ENCODE measurements at places on chromosomes 3 and 15.

- DNase-seq, result no peak
Observed at GRCh38 chr15:52181938-52182780, 9.0 kb downstream of the GNB5 start.

- no peak for DNase-seq
Observed at GRCh38 chr3:82308755-82309154, 547.3 kb upstream of the GBE1 start.

GRCh38 chr3:66602237-66602636 lies 101.4 kb upstream of the LRIG1 start:
- DNase-seq, result no peak

DNA sequence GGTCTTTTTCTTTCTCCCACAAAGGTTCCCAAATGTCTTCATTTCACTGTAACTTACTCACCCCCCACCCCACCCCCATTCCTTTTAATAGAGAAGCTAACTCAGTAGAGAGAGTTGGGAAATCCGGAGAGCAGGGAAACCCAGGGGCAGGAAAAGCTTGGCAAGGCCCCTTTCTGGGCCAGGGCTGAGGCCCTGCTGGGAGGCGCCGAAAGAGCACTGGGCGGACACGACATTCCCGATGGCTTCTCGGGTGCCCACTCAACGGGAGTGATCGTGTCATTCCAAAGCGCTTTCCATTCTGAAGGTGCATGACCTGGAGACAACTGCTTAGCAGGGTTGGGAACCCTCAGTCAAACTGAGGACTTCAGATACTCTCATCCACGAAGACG lies 1.6 kb upstream of the DALRD3 start:
- no peak for DNase-seq

- DNase-seq, result no peak
Observed at GRCh38 chr3:117367861-117368260, 658.3 kb downstream of the TUSC7 start.

DNA sequence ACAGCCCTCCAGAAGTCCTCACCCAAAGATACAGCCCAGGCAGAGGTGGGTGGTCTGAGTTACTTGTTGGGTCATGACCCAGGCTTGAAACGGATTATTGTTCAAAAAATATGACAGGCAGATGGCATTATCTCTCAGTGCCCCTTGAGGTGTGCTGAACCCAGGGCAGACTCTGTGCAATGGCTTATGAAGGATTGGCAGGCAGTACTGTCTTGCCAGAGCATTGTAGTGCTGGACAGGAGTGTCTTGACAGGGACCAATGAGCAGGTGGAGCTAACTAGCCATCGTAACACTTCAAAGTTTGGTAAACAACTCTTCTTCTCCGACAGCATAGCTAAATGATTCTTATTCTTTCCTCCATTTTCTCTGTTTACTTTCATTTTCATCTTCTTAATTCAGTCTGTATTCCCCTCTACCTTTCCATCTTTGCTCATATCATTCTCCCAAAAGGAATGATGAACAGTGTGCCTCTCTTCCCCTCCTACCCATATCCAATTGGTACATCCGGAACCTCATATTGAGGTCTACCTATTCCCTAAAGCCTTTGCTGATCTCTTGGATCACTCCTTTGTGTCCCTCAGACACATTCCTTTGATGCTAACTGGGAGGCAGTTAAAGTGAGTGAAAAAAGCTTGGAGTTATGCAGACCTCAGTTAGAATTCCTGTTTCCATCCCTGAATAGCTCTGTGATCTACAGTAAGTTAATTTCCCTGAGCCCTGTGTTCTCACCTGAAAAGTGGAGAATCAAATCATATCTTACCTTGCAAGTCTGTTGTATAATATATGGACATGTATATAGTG lies 2.6 kb upstream of the IL20RB start:
- DNase-seq, result no peak

- no peak for DNase-seq
Observed at GRCh38 chr3:30516238-30516637, 90.2 kb upstream of the TGFBR2 start.

- no peak for DNase-seq
Observed at GRCh38 chr3:187743195-187744141, 1.8 kb downstream of the BCL6 start.

DNA sequence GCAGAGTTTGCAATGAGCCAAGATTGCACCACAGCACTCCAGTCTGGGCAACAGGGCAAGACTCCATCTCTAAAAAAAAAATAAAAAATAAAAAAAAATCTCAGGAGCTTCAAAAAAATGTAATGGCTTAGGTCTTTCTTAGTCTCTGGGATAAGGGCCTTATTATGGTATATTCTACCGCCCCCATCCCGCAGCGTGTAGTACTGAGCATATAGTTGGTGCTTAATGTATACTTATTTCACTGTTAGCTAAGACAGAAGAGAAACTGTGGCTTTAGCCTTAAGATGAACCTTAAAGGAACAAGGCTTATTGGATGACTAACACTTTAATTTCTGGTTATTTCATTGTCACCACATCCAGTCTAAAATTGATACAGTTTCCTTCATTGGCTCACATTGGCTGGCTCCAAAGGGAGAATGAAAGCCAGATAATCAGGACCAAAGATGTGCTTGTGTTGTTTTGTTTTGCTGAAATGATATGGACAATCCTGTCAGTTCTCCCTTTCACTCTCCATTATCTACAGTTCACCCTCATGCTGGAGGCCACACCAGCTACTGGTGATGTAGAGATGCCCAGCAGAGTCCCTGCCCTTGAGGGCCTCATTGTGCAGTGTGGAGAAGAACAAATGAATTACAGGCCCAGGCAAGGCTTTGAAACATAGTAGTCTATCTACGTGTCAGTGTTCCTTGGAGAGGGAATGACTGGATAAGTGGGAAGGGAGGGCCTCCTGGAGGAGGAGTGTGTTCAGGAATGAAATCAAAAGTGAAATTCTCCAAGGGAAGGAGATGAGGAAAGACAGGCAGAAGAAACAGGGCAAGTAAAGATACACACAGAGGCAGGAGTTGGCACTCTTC lies 17.4 kb upstream of the RAF1 start:
- no peak for DNase-seq

DNA sequence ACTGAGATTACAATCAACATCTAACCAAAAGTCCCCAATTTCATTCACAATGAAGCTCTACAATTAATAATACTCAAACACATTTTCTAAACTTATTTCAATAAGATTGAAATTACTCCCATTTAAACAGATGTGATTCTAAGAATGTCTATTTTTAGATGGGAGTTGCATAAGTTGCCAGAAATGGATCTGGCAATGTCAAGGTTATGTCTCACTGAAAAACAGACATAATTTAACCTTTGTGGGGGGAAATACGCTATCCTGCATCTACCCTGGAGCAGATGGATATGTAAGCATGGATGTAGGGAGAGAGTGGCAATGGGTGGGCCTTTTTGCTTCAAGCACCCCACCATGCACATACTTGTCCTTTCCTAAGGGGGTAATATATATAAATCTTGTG lies 6.7 kb upstream of the EIF1B start:
- DNase-seq, result no peak

- no peak for DNase-seq
Observed at GRCh38 chr3:102532901-102533300, 98.1 kb downstream of the ZPLD1 start.

DNA sequence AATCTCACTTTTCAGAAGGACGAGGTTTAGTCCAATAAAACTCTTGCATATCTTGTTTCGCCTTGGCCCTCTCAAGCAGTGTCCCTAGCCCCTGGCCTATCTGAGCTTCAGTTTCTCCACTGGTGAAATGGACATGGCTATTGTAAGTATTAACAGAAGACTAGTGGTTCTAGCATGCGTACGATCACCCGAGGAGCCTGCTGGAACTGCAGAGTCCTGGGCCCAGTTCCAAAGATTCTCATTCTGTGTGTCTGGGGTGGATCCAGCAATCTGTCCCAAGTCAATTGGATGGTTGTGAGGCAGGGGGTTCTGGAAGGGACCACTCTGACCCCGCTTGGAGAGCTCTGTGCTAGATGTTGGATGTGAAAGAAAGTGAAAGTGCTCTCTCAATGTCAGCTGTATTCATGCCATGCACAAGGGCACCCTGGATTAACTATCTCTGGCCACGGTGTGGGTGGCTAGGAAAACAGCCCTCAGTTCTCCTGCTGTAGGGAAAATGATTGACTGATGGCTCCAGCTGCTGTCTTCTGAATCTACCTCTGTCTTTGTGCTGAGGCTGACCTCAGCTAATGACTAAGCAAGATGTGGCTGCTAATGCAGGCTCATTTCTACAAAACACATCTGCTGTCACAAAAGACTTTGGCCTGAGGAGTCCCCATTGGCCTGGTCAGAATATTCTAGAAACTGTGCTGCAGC lies 1.9 kb upstream of the PLA1A start:
- no peak for DNase-seq

DNA sequence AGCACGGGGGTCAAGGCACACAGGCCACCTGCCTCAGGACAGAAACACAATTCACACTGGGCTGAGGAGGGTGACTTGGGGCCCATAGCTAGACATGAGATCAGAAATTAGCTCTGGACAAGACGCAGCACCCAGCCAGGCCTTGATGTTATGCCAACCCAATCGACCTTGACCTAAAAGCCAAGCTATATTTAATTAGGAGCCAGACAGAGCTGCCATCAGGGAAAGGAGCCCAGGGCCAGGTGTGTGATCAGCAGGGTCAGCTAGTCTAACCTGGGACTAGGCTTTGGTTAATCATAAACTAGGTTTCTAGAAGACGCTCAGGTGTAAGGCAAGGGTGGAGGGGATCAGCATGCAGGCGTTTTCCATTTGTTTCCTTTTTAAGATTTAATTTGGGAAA lies 23.9 kb upstream of the SLC25A36 start:
- DNase-seq, result no peak

DNA sequence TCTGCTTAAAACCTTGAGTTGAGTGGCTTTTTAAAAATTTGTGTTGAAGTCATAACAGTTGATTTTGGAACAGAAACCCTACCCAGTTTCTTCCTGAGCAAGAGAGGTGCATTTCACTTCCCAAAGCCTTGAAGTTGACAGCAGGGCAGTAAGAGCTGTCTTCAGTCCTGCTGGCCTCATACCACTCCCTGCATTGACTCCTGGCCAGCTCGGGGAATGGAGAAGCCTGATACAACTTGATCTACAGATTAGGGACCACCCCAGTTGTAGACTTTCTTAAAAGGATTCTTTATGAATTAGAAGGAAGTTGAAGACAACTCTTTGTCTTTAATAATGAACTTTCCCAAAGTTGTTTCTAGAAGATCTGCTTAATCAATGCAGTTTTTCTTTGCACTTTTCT lies 90.6 kb upstream of the FLNB start:
- DNase-seq, result no peak

- DNase-seq, result no peak
Observed at GRCh38 chr15:58732625-58733363, 16.7 kb downstream of the ADAM10 start.

GRCh38 chr3:137304313-137305056 lies 346.7 kb downstream of the IL20RB start:
- DNase-seq, result no peak

GRCh38 chr3:65277798-65278197 lies 590.0 kb upstream of the ADAMTS9 start:
- DNase-seq, result no peak

GRCh38 chr3:122745369-122746021 lies 48.1 kb downstream of the HSPBAP1 start:
- DNase-seq, result no peak

GRCh38 chr15:90145259-90145658 lies 43.0 kb upstream of the IDH2 start:
- no peak for DNase-seq

DNA sequence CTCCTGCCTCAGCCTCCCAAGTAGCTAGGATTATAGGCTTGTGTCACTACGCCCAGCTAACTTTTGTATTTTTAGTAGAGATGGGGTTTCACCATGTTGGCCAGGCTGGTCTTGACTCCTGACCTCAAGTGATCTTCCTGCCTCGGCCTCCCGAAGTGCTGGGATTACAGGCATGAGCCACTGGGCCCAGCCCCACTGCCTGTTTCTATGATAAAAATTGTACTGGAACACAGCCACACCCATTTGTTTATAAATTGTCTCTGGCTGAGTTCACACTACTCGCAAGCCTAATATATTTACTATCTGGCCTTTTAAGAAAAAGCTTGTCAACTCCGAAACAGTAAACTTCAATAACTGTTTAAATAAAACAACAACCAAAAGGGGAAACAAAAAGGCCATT lies 309.4 kb upstream of the WNT5A start:
- no peak for DNase-seq

GRCh38 chr3:53264718-53265117 lies 8.9 kb upstream of the TKT start:
- no peak for DNase-seq

DNA sequence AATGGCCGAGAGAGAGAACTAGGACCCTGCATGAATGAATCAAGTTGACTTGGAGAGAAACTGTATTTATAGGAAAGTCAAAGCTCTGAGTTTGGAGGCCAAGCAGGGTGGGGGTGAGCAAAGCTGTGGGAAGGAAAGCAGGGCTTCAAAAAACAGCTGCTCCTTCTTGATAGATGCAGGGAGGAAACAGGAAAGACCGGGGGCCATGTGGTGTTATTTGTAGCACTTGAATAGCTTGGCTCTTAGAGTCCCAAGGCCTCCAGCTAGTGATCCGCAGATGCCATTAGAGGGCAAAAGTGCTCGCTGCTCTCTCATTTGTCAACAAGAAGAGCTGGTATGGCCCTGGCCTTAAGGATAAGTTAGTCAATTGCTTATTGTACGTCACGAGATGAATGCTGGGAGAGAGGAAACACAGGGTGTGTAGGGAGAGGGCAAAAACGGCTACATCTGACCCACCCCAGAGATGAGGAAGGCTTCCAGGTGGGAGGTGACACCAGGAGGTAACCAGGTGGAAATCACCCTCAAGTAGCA lies at the start of gene ALG1L2:
TSS of gene ALG1L2 (plus strand) at position 481 of the 531 bp plus-strand sequence. CDS start 186 bp downstream, outside the sequence.
- DNase-seq, result no peak

DNA sequence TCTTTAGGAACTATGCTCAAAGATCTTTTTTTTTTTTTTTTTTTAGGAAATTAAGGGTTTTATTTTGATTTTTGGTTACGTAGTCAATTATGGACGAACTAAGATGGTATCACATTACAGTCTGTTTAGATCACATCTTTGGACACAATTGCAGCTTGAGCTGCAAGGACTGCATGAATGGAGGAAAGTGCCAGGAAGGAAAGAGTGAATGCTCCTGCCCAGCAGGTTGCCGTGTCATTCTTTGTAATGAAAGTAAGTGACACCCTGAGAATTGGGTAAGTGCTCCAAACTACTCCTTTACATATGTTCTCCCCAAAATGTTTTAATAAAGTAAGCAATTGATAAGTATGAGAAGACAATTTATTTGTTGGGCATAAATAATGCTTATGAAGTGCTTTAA lies 716.5 kb upstream of the GOLIM4 start:
- no peak for DNase-seq

- no peak for DNase-seq
Observed at GRCh38 chr3:5458526-5458925, 271.0 kb downstream of the EDEM1 start.

DNA sequence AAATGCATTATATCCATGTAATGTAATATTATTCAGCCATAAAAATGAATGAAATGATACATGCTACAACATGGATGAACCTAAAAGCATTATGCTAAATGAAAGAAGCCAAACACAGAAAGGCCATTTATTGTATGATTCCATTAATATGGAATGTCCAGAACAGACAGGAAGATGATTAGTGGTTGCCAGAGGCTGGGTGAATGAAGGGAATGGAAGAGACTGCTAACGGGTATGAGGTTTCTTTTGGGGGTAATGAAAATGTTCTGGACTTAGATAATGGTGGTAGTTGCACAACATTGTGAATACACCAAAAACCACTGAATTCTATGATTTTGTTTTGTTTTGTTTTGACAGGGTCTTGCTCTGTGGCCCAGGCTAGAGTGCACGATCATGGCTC lies 61.6 kb upstream of the MAP4 start:
- no peak for DNase-seq
